Fibroblast of skin of left quadriceps (primary cell): ENCODE measurements at places on chromosomes 3 and 15.
A peak's percentile ranks its signal among the peaks of the same experiment; 100 is the strongest.

DNA sequence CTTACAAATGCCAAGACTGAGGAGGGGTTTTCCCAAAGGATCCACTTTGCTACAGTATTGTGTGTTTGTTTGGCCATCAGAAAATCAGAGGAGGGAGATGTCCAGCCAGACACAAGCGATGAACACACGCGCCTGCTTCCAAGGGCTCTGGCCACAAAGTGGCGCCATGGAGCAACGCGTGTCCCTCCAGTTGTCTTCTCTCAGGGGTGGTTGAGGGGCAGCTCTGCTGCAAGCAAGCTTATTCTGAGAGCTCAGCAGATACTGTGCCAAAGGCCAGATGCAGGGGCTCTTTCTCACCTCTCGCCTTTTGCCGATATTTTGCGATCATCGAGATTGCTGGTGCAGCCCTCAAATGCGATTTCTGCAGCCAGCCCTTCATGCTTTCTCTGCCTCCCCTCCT, 88.9 kb upstream of the OSBPL11 start:
- DNase-seq: no peak

GRCh38 chr15:71532994-71533393, 277.4 kb upstream of the NR2E3 start:
- no peak for DNase-seq

GRCh38 chr3:139538733-139539132, 809 bp downstream of the RBP1 start:
- no peak for DNase-seq

GRCh38 chr15:100686725-100687473, 84.5 kb downstream of the ASB7 start:
- peak; percentile 76 for DNase-seq

- DNase-seq: no peak
Observed at GRCh38 chr3:118782755-118783202, 251.9 kb downstream of the IGSF11 start.

DNA sequence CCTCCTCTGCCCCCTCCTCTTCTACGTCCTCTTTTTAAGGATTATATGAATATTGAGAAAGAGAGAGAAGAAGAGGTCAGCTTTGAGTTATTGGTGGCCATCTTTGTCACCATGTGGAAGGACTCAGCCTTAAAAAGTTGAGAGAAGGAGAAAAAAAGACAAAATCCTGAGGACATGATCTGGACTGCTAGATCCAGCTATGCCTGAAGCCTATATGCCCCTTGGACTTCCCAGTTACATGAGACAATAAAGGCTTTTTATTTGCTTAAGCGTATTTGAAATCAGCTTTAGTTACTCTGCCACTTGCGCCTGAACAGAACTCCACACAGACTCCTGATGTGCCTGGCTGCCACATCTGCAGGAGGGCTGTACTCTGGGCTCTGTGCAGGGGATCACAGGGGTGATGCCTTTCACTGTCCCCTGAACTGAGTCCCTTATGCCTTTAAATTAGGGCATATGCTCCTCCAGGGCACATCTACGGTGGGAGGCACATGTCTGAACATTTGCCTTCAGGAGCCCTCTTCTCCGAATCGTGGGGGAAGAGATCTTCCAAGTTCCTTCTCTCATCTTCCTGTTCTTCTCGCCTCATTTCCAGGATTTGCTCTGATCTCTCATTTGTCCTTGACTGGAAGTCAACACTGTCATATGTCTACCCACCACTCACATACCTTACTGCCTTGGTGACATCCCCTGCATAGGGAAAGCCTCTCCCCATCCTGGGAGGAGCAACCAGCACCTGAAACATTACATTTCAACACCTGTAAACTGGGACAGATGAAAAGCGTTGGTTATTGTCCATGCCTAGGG, 14.0 kb upstream of the PLA2G4E start:
- no peak for DNase-seq

- no peak for DNase-seq
Observed at GRCh38 chr3:65884071-65884470, 154.6 kb downstream of the MAGI1 start.

DNA sequence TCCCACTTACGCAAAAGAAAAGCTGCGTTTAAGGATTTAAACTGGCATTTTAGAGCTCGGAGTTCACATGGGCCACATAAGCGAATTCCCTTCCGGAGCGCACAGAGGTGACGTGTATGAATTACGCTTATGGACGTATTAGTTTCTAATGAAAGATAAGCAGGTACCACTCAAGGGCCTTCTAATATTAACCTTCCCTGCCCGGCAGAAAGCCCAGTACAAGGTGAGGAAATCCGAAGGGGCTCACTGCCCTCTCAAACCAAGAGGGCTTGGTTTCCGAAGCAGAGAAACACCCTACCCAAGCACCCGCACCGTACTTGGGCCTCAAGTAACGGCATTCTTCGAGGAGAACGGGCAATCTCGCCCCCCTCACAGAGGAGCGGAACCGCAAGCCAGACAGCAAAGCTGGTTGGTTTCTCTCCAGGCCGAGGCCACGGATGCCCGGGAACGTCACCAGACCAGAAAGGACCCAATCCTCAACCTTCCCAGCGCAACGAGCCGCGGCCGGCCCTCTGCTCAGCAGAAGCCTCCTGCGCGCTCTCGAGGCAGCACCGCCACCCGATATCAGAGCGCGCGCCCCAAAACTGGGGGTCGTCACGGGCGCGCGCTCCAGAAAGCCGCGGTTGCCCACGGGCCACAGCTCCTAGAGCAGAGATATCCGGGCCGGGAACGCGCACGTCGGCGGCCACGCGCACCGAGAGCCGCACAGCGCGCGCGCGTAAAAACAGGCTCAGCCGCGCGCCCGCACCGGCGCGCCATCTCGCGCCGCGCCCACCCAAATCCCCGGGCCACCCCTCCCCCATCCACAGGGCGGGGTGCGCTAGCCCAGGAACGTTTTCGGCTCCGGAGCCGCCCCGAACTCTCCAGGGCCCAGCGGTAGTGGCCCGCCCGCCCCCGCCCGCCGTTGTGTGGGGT, 676 bp downstream of the QRICH1 start:
- DNase-seq: peak; percentile 50

DNA sequence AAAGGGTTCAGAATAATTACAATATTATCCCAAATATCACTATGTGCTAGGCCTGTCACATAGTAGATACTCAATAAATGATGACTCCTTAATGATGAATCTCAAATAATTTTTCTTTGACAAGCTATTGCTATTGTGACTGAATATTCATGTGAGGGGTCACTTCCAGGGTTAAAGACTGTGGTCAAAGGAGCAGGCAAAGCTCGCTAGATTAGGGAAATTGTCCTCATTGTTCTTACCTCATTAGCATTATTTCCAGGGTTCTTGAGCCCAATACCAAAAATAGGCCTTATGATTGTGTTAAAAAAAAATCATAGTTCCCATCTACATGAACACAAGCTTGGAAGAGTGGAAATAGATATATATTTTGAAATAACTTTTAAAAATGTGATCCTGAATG, 252.2 kb downstream of the GAP43 start:
- no peak for DNase-seq

GRCh38 chr3:188319569-188319968, 165.6 kb downstream of the LPP start:
- DNase-seq: peak; percentile 30

DNA sequence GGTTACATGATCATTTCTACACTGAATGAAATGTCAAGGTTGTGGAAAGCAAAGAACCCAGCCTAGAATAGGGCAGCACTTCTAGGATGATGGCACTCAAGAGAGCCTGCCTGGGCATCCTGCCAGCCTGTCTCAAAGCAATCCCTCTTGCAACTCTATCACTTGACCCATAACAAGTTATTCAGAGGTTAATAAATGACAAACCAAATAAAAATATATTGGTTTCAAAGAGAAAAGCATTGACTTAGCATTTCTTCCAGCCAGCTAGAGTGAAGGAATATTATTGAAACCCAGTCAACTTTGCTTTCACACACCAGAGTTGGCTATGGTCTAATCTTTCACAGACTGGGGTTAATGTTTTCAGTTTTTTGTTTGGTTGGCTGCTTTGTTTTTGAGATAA, 214.6 kb upstream of the UBE2E2 start:
- DNase-seq: no peak

DNA sequence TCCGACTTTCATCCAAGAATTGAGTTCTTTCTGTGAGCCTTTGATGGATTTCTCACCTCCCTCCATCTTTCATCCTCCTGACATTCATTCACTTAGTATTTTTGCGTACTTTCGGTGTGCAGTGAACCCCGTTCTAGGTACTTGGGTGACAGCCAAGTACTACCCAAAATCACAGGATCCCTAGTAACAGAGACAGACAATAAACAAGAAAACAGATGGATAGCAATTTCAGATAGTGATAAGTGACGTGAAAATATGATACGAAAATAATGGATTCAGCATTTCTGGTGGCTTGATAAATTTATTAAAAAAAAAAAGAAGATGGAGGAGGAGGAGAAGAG, 264 bp upstream of the CMTM6 start:
- DNase-seq: no peak
